Suppressor macrophage treated with lipopolysaccharide for 1 hour (primary cell): ENCODE measurements at places on chromosomes 5 and 9.

- no peak for DNase-seq
Observed at GRCh38 chr5:103298607-103299188, 40.1 kb downstream of the MACIR start.

DNA sequence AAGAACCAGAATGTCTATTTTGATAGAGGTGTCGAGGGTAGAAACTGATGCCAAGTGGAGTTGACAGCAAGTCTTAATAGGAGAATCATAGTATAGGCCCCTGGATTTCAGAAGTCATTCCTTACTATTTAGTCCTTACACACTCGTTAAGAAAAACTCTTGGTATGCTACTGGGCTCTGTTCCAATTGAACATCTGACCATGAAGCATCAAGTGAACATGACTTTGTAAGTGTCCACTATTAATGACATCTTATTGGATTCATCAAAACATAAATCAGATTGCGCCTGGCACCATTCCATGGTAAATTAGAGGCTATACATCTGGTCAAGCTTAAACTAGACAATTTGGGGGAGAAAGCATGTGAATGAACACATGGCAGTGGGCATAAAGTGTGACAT lies 1056.5 kb upstream of the EDIL3 start:
- no peak for DNase-seq

GRCh38 chr9:75960551-75960950 lies 70.1 kb downstream of the PCSK5 start:
- no peak for DNase-seq

DNA sequence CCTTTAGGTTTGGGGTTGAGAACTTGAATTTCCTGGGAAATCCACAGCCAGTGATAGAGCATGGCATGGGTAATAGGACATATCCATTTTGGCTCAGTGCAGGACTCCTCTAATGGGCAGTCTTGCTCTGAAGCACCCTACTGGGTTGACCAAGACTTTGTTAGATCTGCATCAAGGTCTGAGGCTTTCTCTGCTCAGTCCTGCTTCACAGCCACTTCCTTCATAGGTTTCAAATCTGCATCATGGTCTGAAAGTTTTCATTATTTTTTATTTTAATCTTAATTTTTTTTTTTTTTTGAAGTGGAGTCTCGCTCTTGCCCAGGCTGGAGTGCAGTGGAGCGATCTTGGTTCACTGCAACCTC lies 36.5 kb downstream of the KIF2A start:
- no peak for DNase-seq

DNA sequence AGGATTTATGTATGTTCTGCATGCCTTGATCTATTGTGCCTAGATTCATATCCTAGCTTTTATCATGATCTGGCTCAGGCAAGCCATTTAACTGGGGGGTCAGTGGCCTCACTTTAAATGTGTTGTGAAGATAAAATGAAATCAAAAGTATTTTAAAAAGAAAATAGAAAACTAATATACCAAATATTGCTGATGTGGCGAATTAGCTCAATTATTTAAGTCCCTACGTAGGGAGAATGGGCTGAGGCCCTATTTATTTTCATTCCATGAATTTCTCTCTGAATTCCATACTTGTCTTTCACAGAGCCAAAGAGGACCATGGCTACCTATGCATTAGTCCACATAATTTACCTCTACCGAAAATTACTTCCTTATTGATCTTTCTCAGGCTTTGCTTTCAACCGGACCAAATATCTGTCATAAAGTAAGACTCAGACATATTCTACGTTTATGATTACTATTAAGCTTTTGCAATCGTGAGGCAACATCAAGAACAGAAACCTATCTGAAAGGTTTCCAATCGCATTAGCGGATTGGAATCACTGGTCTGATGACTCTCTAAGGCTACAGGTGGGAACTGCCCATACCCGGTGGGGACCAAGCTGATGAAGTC lies 1.7 kb downstream of the MBLAC2 start:
- no peak for DNase-seq

DNA sequence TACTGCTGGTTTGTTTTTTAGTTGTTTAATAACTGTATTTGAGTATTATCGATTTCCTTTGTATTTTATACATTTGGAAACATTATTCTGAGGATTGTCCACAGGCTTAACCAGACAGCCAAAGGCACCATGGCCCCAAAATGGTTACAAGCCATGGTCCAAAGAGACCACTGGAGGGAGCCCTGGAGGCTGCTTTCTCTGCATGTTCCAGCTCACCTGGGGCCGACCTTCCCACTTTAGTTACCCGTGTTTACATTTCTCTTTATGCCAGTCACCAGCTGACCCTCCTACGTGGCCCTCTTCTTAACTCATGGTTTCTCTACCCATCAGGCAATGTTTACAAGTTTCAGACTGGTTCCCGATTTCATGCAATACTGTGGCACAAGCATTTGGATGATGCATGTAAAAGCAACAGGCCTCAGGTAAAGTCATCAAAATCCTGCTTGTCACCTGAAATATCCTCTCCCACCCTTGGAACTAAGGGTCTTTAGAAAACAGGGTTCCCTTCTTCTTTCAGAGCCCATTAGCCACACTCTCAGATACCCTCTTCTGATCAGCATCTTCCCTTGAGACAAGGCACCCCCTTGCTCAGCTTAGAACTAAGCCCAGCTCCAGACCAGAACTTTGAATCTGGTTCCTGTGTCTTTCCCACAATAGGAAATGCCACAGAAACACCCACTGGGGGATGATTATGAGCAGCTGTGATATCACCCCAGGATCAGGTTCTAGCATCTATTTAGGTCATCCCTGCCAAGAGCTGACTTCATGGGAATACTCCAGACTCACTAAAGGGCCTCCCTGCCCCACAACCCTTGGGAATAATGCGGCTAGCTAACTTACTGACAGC lies 49.9 kb upstream of the GARNL3 start:
- peak; percentile 48 for DNase-seq
